RKO (cell line): ENCODE measurements at places on chromosomes 11 and 22.

DNA sequence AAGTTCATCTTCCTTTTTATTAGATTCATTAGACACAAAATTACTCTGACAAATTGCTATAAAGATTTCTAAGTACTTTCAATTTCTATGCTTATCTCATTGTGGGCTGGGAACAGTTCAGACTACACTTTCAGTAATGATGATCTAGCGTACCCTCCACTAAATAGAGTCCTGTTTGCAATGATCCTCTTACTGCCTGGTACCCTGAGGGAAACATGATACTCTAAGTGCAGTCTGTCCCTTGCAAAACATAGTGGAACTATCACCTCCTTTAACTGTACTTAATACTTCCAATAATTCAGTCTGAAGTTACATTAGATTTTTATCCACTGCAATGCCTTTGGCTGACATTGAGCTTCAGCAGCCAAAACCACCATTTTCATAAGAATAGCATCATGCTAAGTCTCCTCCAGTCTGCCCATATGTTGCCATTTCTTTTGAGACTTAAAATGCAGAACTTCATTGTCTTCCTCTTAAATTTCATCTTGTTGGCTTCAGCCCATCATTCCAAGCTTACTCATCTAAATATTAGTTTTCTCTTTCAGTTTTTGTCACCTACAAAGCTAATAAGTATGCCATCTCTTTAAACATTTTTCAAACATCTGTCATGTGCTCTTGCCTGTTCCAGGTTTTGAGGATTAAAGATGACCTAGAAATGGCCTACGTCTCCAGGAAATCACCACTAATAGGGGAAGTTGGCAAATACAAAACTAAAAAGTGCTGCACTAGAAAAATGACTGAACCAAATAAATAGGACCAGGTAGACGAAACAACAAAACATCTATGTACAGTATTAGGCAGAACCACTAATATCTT lies 55.5 kb downstream of the PAK1 start:
- no peak for DNase-seq

- no peak for DNase-seq
These were observed 93.2 kb downstream of the LDLRAD3 start for GRCh38 chr11:36037031-36037430.

GRCh38 chr11:8100158-8100557 lies 19.1 kb downstream of the TUB start:
- no peak for DNase-seq

- DNase-seq = no peak
These were observed 21.0 kb downstream of the FLI1 start for GRCh38 chr11:128714881-128715280.

GRCh38 chr11:57842873-57843272 lies 81.3 kb downstream of the CTNND1 start:
- DNase-seq = no peak

DNA sequence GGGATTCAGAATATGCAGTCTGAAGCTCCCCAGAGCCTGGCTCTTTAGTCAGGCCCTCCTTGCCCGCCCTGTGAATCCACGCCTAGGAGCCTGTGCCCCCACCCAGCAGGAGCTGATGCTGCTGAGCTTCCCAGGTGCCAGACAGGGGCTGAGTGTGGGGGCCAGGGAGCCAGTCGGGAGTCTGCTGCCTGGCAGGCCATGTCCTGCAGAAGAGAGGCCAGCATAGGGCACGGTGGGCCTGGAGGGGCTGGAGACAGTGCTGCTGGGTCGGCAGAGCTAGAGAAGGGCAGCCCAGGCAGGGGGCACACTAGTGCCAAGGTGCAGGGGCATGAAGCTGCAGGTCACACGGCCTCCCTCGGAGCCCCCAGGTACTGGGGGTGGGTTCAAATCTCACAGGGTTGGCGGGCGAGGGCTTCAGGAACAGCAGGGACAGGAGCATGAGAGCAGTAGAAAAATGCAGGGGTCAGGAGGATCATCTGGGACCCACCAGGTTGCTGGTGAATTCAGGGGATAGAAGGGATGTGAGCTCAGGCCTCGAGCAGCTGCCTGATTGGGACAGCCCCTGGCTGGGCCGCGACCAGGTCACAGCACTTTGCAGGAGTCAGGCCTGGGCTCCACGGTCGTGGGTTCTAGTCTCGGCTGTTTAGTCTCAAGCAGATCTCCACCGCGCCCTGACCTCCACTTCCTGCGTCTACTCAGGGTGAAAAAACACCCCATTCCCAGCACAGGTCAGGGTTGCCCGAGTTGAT lies 4.1 kb upstream of the SEPTIN5 start:
- DNase-seq = no peak

DNA sequence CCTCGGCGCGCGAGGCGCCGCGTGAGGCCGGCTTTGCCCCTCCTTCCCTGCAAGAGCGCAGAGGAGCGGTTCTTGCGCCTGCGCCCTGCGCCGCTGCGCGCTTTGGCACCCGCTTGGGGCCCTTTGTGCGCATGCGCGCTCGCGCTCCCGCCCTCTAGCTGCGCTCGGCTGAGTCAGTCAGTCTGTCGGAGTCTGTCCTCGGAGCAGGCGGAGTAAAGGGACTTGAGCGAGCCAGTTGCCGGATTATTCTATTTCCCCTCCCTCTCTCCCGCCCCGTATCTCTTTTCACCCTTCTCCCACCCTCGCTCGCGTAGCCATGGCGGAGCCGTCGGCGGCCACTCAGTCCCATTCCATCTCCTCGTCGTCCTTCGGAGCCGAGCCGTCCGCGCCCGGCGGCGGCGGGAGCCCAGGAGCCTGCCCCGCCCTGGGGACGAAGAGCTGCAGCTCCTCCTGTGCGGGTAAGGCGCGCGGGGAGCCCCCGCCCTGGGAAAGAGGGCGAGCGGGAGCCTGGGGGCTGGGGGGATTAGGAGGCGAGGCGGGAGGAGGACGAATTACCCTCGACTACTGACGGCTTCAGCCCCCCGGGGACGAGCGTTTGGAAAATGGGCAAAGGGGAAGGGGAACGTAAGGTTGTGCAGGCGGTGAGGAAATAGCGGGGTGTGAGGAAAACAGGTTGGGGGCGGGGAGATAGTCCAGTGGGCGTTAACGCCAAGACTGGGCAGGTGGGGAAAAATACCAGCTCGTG lies at the start of gene RTN3:
TSS of gene RTN3 (plus strand) at position 180 of the 745 bp plus-strand sequence. CDS start at position 317, 137 bp downstream.
- DNase-seq = peak; percentile 97

DNA sequence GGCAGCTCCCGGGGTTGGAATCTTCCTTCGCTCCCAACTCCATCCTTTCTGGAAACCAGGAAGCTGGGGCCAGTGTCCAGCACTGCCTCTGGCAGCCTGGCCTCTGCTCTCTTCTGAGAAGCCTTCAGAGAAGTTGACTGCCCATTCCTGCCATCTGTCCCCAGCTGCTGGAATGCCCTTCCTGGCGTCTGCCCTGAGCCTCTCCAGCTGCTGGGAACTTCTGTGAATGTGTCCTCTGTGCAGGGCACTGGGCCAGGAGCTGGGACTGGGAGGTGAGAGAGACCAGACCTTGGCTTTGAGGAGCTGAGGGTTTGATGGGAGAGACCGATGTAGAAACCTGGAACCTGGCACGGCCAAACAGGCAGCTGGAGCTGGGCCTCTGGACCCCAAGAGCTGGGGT lies 5.9 kb upstream of the SOX10 start:
- no peak for DNase-seq

- no peak for DNase-seq
These were observed 9.3 kb downstream of the ATP5MGL start for GRCh38 chr22:42630901-42631602.

- no peak for DNase-seq
These were observed 33.9 kb downstream of the ALX4 start for GRCh38 chr11:44275961-44276550.

GRCh38 chr11:117408356-117408755 lies 80.7 kb downstream of the CEP164 start:
- no peak for DNase-seq

GRCh38 chr11:132139181-132139580 lies 768.8 kb downstream of the NTM start:
- DNase-seq = no peak

- DNase-seq = no peak
These were observed 12.9 kb upstream of the POU2AF3 start for GRCh38 chr11:111285189-111286091.

DNA sequence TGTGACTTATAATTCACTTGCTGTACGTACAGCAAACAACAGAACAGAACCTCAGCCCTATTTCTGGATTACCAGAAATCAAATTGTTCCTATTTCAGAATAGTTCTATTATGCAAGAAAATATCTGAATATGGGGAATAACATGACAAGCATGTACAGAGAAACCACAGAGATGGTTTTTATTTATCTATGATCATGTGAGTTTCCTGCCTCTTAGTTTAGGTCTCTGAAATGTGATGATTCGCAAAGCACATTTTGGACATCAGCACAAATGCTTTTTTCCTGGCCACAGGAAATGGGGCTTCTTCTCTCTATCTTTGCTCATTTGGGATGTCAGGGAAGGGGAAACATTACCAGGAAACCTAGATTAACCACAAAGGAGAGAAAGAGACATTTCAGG lies 266.7 kb upstream of the CTSC start:
- DNase-seq = no peak

- no peak for DNase-seq
These were observed 7.5 kb downstream of the PGAP2 start for GRCh38 chr11:3815845-3816244.

DNA sequence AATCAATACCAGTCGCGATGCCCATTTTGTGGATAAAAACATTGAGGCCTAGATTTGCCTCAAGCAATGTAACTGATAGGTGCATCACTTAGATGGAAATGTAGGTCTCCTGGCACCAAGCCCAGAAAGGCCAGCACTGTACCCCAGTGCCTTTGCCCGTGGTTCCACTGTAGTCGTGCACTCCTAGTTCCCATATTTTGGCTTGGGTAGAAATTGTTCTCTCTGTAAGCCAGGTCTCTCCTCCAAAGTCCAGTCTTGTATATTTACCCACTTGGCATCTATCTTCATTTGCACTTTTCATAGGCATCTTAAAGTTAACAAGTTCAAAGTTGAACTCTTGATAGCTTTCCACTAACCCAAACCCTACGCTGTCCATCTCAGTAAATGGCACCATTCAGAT lies 41.6 kb upstream of the DMC1 start:
- no peak for DNase-seq

GRCh38 chr11:117551761-117552343 lies 224.2 kb downstream of the CEP164 start:
- no peak for DNase-seq

GRCh38 chr11:32186118-32186517 lies 95.2 kb downstream of the RCN1 start:
- DNase-seq = no peak

- no peak for DNase-seq
These were observed 201.5 kb downstream of the SOX6 start for GRCh38 chr11:16154715-16155396.

GRCh38 chr11:8694137-8694536 lies 11.5 kb downstream of the RPL27A start:
- no peak for DNase-seq

DNA sequence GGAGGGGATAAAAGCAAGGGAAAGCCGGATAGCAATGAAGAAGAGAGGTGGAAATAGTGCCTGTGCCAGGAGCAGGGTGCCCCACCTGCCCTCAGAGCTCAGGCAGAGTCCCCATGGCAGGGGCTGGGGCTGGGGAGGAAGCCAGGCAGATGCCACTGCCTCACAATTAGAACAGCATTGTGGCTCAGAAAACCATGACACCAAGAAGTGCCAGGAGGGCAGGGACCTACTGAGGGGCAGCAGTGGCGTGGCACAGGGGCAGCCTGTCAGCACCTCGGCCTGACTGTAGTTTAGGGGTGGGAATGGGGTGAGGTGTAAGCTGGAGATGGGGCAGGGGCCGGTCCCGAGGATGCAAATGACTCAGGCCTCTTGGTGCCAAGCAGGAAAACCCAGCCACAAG lies 532.1 kb upstream of the B3GAT1 start:
- DNase-seq = no peak

GRCh38 chr11:130124096-130124495 lies 35.5 kb upstream of the ST14 start:
- peak; percentile 76 for DNase-seq

GRCh38 chr11:114787126-114787525 lies 108.8 kb downstream of the NXPE2 start:
- DNase-seq = no peak

GRCh38 chr11:8566613-8567210 lies 27.3 kb downstream of the STK33 start:
- DNase-seq = peak; percentile 72

- no peak for DNase-seq
These were observed 6.8 kb downstream of the TOM1 start for GRCh38 chr22:35306350-35306967.

GRCh38 chr11:102341844-102342318 lies 5.1 kb upstream of the BIRC2 start:
- peak; percentile 90 for DNase-seq

- DNase-seq = peak; percentile 5
These were observed 130.5 kb upstream of the ANO3 start for GRCh38 chr11:26201411-26201810.

- DNase-seq = no peak
These were observed 22.0 kb upstream of the GRAMD1B start for GRCh38 chr11:123407996-123408597.

DNA sequence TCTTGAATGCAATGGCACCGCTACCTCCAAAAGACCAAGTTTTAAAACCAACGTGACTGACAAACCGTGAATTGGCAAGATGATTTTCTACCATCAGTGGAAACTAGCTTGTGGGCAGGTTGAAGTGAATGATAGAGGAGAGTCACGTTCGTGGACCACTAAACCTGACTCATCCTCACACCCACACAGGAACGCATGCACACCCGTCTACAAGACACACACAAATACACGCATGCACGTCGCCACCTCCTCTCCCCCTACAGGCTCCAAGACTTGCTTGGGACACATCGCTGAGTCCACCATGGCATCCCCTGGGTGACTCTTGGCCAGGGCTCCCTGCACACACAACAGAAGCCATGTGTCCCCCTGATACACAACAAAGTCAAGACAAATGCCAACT lies 14.4 kb downstream of the TMPRSS6 start:
- DNase-seq = no peak

GRCh38 chr11:13644997-13645687 lies 23.3 kb upstream of the FAR1 start:
- DNase-seq = no peak

- no peak for DNase-seq
These were observed 16.6 kb upstream of the BCR start for GRCh38 chr22:23163665-23164064.

DNA sequence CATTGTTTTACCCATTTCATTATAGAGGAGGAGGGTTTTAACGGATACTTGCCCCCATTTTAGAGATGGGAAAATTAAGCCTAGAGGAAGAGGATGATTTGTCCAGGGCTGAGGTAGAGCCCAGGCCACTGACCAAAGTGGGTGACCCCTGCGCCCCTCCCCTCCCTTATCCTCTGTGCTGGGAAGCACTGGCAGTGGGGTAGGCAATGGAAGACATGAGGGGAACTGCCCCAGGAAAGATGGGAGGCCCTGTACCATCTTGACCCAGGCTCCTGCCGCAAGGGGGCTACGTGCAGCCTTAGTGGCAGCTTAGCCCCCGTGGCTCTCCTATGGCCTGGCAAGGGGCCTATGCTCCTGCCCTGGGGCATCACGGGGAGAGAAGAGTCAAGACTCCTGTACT lies 76.4 kb upstream of the MYOD1 start:
- DNase-seq = no peak

GRCh38 chr11:12390687-12391110 lies 13.3 kb downstream of the PARVA start:
- DNase-seq = no peak

- no peak for DNase-seq
These were observed 186.9 kb upstream of the PITPNB start for GRCh38 chr22:28105988-28106387.
